ENCODE measurements at places on chromosomes 2 and 18. TPM values are rescaled to one million over a fixed set of nuclear protein-coding genes. Genes with fewer than 3 reads are reported as not detected.

DNA sequence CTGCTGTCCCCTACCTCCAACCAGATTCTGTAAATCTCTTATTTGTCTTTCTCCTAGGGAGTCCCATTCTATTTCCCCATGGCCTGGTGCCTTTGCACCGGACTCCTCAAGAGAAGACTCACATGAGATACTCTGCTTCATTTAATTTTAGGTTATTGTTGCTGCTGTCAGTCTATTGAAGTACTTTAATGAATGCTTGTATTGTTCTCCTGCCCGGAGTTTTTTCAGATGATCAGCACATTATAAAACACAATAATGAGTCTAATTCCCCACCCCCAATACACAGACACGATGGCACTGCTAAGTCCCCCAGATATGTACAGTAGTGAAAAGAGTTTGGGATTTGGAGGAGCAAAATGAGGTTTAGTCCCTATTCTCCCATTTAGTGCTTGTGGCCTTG, 58.9 kb downstream of the HAUS1 start:
- no peak for DNase-seq

DNA sequence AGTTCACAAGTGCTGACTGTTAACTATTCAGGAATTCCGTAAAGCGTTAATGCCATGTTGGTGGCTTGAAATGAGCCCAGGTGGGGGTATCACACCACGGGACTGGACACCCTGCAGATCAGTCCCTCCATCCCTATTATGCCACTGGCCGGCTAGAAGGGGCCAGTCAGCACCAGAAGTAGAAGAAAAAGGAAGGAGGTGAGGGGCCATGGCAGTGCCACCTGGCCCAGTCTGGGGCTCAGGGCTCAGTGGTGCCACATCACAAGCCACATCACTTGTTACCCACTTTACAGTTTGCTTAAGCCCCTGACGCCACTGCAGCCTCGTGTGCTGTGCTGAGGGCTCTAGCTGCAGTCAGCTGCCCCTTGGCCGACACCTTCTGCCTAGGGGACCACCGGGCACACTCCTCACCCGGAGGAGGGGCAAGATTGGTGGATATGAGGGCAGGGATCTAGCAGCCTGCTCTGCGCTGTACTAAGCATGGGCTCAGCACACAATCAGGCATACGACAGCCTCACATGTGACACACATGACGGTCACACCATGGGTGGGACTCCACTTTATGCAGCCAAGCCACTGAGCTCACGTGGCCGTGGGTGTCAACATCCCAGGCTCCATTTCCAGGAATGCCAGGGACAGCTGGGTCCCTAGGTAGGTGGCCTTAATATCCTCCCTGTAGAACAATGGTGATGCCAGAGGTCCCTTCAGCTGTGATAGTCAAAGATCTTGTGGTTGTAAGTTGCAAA, 3.6 kb downstream of the LIMS2 start:
- DNase-seq, result peak; percentile 82

- DNase-seq, result no peak
Measured at GRCh38 chr2:231393149-231394131, 2.1 kb upstream of the B3GNT7 start.

- peak; percentile 41 for DNase-seq
Measured at GRCh38 chr2:218438596-218438995, 19.7 kb downstream of the VIL1 start.

GRCh38 chr2:189129971-189130370, 49.6 kb downstream of the COL5A2 start:
- DNase-seq, result no peak

- DNase-seq, result no peak
Measured at GRCh38 chr2:138997856-138998517, 217.8 kb upstream of the NXPH2 start.

- DNase-seq, result no peak
Measured at GRCh38 chr2:178650554-178650953, 156.7 kb downstream of the TTN start.

DNA sequence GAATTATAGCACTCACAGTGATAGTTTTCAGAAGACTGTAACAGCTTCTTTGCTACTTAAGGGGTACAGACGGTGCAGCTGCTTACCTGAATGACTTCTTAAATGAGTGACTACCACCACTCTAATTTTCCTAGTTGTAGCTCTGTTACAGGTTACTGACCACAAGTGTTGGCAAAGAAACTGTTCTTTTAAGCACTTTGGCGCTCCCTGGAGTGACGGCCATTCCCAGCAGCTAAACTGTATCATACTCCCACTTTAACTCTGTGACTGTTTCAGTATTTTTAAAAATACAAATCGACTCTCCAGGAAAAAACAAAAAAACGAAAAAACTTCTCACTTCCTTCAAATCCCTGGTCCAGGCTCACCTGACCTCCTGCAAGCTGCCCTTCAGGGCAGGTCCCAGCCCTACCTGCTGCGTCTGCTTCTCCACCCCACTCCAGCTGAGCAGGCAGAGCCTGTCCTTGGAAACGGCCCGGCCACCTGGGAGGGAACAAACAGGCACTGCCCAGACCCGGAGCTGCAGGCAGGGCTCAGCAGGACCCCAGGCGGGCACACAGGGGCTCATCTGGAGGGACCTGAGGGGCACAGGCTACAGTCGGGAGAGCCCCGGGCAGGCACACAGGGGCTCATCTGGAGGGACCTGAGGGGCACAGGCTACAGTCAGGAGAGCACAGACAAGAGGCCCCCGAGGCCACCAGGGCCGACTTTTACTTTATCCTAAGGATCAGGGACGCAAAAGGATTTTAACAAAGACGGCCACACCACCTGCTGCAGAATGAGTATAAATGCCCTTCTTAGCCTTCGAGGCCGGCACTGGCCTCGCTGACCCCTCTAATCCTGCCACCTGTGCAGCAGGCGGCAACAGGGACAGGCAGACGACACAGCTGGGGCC, 24.5 kb downstream of the SLC66A2 start:
- DNase-seq, result peak; percentile 40

- no peak for DNase-seq
Measured at GRCh38 chr2:56531668-56532420, 348.1 kb downstream of the CCDC85A start.

GRCh38 chr2:237407700-237408099, 6.3 kb downstream of the COL6A3 start:
- no peak for DNase-seq

DNA sequence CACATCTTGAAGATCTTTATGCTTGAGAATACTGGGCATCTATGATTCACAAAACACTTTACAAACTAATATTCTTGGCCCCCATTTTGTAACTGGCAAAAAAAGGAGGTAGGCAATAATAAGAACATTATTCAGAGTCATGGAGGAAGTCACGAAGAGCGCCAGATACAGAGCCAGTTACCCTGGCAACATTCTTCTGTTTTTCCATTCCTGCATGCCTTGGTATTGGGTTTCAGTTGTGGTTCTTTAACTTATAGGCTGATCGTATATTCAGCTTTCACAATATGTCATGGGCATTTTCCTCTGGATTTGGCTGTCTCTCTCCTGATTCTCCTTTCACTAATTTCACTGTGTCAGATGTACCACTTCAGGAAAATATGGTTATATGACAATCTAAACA, 234.7 kb downstream of the HRH4 start:
- no peak for DNase-seq

DNA sequence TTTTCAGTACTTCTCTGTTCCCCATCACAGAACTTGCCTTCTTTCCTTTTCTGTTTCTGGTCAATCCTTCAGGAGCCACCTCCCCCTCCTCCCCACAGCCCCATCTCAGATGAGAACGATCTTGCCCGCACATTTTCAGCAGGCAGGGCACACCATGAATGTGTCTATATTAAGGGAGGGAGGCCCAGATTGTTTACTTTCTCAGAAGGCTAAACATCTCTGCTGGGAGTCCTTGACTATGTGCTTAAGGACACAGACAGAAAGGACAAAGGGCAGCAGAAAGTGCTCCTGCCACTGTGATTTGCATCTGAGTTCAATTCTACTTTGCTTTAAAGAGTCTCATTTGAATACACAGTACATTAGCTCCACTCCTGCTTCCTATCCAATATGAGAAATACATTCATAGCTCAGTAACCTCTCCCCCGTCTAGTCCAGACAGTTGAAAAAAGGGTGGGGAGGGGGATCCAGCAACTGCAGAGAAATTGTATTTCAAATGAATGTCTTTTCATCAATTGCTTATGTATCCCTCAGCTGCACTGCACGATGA, 175.0 kb upstream of the PARD3B start:
- no peak for DNase-seq

DNA sequence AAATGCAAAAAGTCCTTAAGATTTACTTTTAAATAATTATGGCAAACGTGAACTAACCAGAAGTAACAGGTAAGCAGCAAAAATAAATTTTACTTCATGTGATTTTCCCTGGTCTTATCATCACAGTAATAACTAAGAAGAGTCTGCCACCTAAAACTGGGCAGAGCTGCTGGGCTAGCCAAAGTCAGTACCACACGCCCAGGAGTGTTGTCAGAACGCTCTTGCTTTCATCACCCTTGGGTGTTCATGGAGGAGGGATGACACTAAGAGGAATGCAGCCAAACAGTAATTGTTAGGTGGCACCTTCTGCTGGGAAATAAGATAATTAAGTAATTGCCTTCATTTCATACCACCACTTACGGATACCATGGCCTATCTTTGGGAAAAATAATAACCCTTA, 92.0 kb upstream of the NEUROD1 start:
- no peak for DNase-seq

- DNase-seq, result no peak
Measured at GRCh38 chr2:241437179-241437578, 71.2 kb downstream of the STK25 start.

DNA sequence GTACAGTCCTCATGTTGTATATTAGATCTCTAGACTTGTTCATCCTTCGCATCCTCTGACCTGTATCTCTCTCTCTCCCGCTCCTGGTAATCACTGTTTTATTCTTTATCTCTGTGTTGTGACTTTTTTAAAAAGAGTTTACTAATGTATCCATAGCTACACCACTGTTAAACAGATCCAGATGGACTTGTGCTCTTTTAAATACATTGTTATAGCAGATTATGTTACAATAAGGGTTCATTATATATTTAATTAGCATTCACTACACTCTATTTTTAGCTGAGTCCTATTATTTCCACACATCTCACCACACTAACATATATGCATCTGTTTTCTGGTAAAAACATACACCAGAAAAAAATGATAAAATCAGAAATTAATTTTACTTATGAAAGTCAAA, 90.5 kb downstream of the RBM43 start:
- no peak for DNase-seq

DNA sequence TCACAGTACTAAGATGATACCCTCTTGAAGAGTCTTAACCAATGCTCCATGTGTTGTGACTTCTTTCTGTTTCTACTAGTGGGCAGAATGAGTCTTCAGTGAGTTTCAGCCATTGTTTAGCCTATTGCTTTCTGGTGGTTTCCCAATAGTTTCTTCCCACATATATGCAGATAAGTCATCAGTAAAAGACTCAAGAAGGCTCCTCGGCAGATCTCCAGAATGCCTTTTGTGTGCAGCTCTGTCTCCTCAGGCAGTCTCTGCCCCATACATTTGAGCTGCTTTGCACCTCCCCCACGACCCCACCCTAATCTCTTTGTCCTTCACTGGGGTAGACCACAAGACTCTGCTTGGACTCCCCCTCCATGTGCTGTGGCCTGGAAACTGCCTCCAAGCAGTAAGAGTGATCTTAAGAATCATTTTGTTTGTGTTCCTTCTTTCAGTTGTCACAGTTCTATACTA, 71.6 kb upstream of the CHRNA1 start:
- DNase-seq, result no peak

GRCh38 chr2:216006164-216006663, 7.1 kb downstream of the MREG start:
- DNase-seq, result peak; percentile 65

GRCh38 chr18:27942706-27943105, 234.2 kb downstream of the CDH2 start:
- no peak for DNase-seq

DNA sequence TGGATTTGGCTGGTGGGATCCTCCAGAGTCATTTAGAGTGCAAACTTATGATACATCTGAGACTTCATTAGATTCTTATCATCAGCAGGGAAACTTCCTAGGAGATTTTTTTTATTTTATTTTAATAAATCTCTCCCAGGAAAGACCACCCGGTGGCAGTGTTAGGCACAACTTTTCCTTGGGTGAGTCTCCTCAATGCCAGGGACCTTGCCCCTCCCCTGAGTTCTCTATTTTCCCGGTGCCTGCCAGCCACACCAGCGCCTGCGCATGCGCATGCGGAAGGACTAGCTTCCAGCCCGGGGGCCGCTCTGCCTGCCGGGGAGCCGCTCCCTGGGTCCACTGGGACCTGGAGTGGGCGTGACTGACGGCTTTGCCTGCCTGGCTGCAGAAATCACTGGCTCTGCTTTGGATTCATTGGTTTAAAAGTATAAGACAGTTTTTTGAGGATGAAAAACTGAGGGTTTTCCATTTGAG, 86.6 kb downstream of the TMEM182 start:
- DNase-seq, result peak; percentile 87

The TMEM17 gene
- 1.8 TPM for total RNA-seq

The PHLPP1 gene
- 12.6 TPM for total RNA-seq

The TUBA3E gene
- not detected for total RNA-seq

The DYNC1I2 gene
- total RNA-seq, result 77.2 TPM

The CCDC74A gene
- total RNA-seq, result 4.9 TPM

The RNF125 gene
- 8.1 TPM for total RNA-seq

The NRP2 gene
- total RNA-seq, result 67.5 TPM
